ENCODE measurements at places on chromosomes 5 and 9.

DNA sequence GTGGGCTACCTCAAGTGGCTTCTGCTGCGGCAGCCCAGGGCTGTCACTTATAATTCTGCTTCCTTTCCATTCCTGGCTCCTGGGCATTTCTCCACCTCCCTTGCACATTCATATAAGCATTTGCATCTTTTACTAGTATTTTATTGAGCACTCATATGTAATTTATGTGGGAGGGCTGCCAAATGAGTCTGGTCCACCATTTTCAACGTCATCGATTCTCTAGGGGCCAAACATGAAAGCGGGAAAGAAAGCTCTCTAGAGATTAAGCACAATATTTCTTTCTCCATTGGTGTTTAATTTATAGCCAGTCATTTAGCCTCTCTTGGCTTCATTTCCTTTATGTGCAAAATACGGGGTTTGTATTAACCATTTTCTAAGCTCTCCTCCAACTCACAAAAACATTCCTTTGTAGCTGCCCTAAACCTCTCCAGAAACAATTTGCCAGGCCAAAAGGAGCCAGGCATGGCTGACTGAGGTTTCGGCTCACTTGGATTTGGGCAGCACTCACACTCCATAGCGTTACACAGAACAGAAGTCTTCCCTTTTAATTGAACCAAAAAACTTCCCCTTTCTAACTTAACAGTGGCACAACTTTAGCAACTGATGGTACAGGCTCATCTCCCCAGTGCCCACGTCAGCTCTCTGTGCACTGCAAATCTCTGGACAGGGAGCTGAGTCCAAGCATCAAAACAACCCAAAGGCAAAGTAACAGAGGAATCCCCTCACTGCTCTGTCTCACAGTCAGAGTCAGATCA lies 183.5 kb downstream of the ROR2 start:
- no peak for DNase-seq

DNA sequence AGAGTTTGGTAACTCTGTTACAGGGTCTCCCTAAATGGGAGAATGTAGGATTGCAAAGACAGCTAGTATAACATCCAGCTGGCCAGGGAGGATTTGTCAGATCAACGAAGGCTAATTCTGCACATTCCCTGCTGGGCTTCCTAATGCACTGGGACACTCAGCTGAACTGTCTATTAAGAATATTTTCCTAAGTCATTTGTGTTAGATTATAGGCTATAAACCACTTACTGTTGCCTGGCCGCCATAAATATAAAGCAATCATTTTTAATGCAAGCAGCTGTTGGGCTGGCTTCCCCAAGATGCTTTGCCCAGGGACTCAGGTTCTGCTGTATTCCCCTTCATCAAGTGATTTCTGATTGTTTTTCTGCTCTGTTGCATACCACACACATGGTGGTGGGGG lies 35.3 kb upstream of the SLIT3 start:
- no peak for DNase-seq

DNA sequence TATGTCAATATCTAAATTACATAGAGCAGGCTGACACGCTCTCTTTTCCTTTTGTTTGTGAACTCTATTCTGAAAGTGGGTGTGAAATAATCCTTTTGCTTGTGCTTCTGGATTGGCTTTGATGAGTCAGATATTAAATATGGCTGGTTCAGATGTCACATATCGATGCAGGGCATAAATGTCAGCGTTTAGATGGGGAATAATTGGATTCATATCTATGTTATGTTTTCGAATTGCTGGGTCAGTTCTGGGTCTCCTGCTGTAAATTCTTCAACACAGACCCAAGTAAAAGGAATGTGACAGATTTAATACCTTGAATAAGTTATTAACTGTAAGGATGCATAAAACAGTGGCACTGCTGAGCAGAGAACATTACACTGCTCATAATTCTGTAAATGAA lies 118.7 kb upstream of the SNX2 start:
- no peak for DNase-seq

DNA sequence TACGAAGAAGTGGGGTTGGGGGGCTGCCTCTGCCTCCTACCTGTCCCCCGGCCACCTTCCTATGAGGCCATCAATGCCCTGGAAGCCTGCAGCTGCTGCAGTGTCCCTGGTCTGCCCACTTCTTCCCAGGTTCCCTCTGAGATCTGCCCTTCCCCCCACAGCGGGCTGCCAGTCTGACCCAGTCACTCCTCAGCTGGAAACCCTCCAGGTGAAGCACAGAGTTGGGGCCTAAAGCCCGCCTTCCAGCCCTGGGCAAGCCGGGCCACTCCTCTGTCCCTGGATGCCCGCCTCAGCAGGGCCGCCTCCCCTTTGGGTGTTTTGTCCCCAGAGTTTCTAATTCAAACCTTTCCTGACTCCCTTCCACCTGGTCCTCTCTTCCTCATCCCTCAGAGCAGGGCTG lies 137.0 kb downstream of the RXRA start:
- DNase-seq: no peak

GRCh38 chr5:135441350-135441831 lies 5.8 kb downstream of the DCANP1 start:
- no peak for DNase-seq

DNA sequence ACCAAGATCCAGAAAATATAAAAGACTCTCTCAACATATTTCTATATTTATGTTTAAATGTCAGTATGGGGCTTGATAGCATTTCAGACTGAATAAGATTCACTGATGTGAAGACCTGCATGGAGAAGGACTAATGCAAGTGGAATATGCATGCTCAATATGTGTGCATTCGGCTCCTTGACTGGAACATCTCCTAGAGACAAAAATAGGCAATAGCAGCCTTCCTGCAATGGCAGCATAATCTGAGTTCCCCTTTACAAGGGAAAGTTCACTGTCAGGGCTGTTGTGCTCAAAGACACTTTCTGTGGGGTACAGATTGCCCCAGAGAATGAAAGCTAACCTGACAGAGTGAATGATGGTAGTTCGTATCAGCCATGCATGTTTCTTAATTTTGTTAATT lies 42.4 kb downstream of the STARD4 start:
- DNase-seq: no peak

GRCh38 chr5:122400938-122401337 lies 88.9 kb downstream of the SNCAIP start:
- DNase-seq: no peak

- no peak for DNase-seq
These were observed 12.5 kb downstream of the ERCC6L2 start for GRCh38 chr9:95887926-95888497.

GRCh38 chr5:59759600-59760351 lies 133.8 kb downstream of the PDE4D start:
- DNase-seq: no peak

DNA sequence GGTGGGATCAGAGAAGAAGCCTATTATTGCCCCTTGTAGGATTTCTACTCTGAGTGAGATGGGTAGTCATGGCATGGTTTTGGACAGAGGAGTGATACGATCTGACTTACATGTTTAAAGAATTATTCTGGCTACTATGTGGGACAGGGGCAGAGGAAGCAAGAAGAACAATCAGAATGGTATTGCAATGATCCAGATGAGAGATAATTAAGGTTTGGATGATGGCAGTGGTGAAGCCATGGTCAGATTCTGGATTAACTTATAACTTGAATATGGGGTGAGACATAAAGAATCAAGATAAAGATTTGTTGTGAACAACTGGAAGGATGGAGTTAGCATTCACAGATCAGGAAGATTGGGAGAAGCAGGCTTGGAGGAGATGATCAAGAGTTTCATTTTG lies 3.4 kb upstream of the HEMGN start:
- no peak for DNase-seq

DNA sequence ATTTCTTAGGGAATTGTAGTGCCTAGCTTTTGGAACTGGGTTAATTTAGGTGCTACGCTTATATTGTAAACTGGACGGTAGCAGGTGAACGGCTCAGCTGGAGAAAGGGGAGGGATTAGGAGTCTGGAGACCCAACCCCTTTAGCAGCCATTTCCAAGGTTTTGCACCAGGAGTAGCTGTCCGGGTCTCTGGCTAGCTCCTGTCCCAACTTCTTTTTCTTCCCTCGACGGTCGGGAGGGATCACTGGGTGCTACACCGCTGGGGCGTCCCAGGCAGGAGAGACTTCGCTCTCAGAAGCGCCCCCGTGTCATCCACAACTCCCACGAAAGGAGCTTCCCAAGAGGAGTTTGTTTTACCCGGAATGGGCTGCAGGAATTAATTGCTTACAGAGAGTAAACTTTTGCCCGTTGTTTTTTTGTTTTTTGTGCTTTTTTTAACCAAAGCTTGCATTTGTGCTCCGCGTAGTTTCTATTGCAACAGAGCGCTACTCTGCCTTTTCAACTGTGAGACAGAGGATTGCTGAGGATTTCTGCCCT lies 1640.9 kb upstream of the C9orf72 start:
- DNase-seq: no peak

DNA sequence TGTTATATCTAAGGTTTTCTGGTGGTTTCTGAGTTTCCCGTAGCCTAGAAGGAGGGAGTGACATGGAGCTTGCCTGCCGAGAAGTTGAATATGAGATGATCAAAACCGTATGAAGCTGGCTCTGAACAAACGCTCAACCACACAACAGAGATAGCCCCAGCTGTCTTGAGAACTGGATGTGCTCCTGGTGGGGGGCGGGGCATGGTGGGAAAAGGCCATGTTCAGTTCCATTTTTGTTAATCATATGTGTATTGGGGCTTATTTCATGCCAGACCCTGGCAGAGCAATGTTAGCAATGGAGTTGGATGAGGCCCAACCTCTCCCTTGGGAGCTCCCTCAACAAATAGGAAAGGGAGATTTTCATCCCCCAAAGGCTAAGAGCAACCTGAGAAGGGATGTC lies 4.8 kb downstream of the CCL19 start:
- no peak for DNase-seq

- no peak for DNase-seq
These were observed 185.7 kb downstream of the ESM1 start for GRCh38 chr5:54799645-54800044.

- no peak for DNase-seq
These were observed 858 bp upstream of the SOWAHA start for GRCh38 chr5:132812123-132812765.

- no peak for DNase-seq
These were observed 258.6 kb downstream of the FSTL4 start for GRCh38 chr5:133353741-133354140.

- DNase-seq: no peak
These were observed 18.3 kb upstream of the TEK start for GRCh38 chr9:27090711-27091110.

DNA sequence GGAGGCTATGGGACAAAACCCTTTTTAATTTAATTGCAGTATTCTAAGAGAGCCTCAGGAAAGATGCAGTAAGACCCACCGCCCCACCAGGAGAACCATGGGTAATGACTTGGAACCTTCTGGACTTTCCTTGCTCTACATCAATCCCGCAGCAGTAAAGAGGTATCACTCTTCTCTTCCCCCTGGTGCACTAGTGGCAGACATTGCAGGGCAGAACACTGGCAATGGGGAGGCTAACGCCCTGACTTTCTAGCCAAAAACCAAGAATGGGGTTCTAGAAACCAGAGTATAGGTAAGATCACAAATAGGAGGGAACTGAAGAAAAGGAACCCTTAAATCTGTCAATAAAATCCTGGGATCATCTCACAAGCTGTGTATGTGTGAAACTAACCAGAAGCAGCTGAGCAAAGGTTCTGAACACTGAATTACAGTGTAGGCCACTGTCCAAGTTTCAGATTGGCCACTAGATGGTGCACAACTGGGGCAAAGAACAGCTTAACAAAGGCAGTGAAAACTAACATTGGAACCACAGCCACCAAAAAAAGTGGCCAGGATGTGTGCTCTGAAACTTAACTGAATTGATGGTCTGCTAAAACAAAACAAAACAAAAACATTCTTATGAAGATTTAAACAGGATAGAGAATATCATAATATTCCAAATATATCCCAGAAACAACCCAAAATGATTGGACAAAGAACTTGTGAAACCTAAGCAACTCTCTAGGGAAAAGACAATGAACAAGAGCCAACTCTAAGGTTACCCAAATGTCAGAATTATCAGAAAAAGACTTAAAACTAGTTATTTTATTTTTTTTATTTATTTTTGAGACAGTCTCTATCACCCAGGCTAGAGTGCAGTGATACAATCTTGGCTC lies 6.6 kb upstream of the FAM151B start:
- no peak for DNase-seq

GRCh38 chr5:118461436-118461835 lies 526.9 kb downstream of the DTWD2 start:
- DNase-seq: no peak

- DNase-seq: no peak
These were observed 537.6 kb downstream of the CETN3 start for GRCh38 chr5:89871906-89872305.

DNA sequence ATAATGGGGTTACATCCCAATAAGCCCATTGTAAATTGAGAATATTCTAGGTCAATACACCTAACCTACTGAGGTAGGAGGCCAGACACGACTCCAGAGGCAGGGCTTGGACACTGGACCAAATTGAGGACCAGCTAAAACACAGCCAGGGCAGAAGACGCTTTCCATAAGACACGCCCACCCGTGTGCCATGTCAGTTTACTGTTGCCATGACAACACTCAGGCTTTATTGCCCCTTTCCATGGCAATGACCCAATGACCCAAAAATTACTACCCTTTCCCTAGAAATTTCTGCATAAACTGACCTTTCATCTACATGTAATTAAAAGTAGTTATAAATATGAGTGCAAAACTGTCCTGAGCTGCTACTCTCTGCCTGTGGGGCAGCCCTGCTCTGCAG lies 31.5 kb downstream of the SLC22A4 start:
- no peak for DNase-seq

DNA sequence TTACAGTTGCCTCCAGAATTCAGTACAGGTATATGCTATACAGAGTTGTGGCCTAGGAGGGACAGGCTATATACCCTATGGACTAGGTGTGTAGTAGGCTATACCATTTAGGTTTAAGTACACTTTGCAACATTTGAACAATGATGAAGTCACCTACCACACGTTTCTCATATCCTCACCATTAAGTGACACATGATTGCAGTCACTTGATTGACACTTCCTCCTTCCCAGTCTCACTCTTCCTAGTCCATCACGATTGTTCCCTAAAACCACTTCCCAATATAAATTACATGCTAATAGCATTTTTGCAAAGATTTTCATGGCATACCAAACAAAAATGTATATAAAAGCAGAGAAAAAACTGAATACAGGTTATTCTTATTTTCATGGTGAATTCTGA lies 312.2 kb downstream of the EPB41L4A start:
- DNase-seq: no peak

DNA sequence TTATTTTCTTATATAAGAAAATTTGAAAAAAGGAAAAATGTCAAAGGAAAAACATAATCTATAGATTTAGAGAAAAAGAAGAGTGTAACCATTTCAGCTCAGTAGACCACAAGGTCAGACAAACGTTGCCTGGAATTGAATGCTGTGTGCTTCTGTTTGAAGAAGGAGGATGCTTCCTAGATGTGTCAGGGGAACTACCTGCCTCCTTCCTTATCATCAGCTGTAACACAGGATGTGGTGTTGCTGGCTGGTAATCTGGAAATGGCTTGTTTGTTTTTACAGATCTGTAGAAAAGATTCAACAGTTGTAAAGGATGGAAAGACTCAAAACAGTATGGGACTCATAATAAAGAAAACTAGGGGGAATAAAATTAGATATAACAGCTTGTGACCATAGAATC lies 160.7 kb upstream of the MEF2C start:
- no peak for DNase-seq

Measured in stimulated activated CD8-positive, alpha-beta memory T cell treated with anti-CD3 and anti-CD28 coated beads, Interleukin-2, amount 100 ng/mL, for 1 hour (primary cell).